Ovary (tissue), 10 donors: ENCODE measurements at places on chromosomes 3 and 15. TPM values are rescaled to one million over a fixed set of nuclear protein-coding genes. Genes with fewer than 3 reads are reported as not detected.

Gene FAM240A
- polyA plus RNA-seq = not detected

Gene CRTC3
- polyA plus RNA-seq = 43.4 TPM

Gene ERICH6
- 0.04 TPM for polyA plus RNA-seq

Gene MESP1
- 0.33 TPM for polyA plus RNA-seq

Gene INKA1
- polyA plus RNA-seq = 5.5 TPM

Gene IGSF10
- 25.4 TPM for polyA plus RNA-seq

GRCh38 chr3:98596541-98597500 lies 3.4 kb upstream of the CPOX start:
- no peak for DNase-seq

DNA sequence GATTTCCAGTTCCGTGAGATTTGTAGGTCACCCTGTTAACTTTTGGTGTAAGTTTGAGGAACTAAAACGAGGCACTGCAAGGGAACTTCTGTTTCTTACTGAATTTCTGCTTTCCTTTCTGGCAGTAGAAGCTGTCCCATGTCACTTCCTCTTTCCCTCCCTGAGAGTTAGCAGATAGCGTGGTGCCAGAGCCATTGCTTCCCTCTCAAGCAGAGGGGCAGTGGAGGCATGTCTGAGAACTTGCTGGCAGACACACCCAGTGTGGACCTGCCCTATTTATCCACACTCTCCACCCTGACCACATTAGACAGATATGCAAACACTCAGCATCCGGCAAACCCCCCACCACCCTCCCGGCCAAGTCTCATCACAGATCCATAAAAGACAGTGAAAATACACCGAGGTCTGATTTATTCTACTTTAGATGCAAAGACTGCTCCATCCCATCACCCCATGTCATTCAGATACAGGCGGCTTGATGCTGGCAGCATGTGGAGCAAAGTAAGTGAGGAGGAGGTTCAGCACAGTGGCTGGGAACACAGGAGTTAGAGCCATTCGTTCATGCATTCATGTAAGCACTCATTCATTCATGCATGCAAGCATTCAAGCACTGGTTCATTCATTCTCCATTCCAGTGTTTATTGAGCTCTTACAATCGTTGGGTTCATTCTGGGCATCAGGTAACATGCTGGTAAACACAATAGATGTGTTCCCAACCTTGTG lies 324.7 kb downstream of the SHQ1 start:
- no peak for DNase-seq

GRCh38 chr3:158395421-158395820 lies 175.6 kb upstream of the MLF1 start:
- no peak for DNase-seq

DNA sequence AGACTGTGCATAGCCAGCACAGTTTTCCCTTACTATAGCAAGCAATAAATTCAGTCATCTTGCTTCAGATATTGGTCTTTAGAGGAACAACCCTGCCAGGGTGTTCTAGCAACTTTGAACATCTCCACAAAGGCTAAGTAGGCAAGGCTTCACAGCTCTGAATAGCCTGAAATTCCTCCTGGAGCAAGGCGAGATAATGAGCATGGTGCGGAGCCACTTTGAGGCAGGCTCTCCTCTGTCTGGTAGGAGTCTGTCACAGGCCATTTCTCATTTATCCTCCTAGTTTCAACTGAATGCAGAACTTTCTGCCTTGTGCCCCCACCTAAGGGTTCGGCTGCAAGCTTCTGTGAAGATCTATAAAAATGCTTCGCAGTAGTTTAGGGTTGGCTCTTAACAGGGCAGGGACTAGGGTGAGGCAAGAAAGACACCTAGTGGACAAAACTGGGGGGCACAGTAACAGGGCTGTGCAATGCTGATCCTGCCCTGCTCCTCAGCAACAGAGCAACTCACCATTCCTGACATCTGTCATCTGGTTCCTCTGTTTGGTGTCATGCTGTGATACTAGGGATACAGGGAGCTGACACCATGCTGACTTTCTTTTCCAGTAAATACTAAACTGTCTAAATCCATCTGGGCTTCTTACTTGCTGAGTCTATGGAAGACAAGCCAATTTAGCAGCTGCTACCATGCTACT lies 16.6 kb upstream of the EHHADH start:
- no peak for DNase-seq

DNA sequence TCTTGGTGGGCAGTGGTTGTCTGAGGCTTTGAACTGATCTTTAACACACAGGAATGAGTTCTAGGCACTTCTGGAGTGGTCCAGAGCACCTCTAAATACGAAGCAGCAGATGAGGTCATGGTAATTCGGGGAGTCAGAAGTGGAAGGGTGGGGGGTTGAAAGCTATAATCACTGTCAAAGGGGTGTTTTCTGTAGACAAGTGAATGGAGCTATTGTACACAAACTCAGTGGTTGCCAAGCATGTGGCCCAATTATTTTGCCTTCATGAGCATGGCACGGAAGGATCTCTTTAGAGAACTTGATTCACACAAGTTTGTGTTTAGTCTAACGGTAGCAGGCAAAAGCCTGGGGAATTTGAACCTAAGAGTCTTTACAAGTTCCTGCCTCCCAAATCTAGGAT lies 6.3 kb downstream of the FRMD5 start:
- DNase-seq = no peak

DNA sequence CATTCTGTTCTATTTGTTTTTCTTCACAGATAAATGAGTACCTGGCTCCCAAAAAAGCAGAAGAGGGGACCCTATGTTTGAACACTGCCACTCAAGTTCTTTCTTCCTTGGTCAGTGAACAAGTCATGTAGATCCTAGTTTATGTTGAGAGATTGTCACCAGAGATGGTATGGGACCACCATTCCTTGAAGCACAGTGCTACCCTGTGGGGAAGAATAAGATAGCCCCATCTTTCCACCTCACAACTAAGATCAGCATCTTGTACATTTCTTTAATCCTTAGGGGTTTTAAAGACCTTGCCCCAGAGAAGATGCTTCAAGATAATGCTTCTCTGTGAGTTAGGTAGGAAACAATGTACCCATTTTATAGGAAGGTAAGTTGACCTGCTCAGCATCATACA lies 233.5 kb upstream of the WNT5A start:
- DNase-seq = no peak

- DNase-seq = no peak
Observed at GRCh38 chr3:170942011-170942410, 33.6 kb upstream of the EIF5A2 start.

DNA sequence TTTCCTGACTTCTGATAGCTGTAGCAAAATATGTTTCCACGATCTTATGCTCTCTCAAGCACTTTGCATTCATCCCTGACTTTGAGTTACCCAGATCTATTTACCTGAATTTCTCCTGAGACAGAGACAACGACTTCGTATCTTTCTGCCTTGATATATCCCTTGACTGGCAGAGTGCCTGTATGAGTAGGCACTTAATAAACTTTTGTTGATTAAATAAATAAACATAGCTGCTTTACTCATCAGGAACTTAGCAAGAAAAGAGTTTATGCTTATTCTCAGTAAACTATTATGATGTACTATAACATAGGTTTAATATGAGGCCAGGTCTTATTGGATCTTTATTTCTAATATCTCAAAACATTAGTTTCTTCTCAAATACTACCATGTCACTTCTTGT lies 85.6 kb upstream of the PHLDB2 start:
- no peak for DNase-seq

- no peak for DNase-seq
Observed at GRCh38 chr15:33701304-33701696, 267.0 kb upstream of the CHRM5 start.

- DNase-seq = no peak
Observed at GRCh38 chr15:68997050-68997449, 17.4 kb upstream of the NOX5 start.

DNA sequence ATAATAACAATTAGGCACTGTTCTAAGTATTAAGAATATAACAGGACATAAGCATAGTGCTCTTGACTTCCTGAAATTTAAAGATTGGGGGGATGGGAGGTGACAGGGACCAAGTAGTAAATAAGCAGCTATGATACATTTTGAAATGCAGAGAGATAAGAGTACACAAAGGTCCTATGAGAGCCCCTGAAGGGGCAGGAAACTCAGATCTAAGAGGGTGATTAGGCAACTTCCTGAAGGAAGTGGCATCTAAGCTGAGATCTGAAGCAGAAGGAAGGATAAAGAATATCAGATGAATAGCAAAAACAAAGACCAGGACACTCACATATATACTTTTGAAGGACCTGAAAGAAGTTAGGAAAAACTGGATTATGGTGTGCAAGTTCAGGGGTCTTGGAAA lies 415.2 kb upstream of the FRG2C start:
- DNase-seq = no peak

GRCh38 chr3:72559385-72559784 lies 288.9 kb downstream of the SHQ1 start:
- DNase-seq = no peak

DNA sequence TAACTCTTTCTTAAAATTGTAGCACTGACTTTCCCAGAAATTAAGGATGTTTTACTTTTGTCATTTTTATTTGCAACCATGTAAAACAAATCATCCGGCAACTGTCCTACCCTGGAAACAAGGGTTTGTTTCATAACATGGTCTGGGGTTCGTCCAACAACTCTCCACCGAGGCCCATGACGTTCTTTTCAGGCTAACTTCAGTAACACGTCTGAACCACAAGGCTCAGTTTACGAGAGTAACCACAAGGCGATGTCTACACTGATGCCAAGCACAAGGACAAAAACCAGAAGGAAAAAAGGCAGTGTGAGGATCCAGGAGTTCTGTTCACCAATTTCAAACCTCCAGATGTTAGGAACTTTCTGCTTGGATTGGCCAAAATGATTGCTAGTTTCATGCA lies 546.1 kb downstream of the NTRK3 start:
- peak; percentile 13 for DNase-seq

GRCh38 chr15:68817304-68818065 lies 3.2 kb downstream of the ANP32A start:
- peak; percentile 74 for DNase-seq

DNA sequence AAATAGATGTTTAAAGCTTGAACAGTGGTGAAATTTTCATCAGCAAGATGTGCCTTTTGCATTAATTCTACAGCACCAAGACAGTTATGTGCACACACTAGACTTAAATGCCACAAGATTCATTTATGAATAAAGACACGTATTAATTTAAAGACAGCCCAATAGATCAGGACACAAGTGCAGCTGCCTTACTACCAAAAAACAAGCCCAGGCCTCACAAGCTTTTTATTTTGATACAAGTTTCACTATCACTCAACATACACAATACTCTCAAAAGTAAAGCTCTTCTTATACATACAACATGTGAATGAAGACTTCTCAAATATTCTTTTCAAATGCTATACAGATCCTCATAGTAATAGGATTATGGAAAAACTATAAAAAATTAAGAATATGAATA lies 2.4 kb downstream of the ACAP2 start:
- no peak for DNase-seq

DNA sequence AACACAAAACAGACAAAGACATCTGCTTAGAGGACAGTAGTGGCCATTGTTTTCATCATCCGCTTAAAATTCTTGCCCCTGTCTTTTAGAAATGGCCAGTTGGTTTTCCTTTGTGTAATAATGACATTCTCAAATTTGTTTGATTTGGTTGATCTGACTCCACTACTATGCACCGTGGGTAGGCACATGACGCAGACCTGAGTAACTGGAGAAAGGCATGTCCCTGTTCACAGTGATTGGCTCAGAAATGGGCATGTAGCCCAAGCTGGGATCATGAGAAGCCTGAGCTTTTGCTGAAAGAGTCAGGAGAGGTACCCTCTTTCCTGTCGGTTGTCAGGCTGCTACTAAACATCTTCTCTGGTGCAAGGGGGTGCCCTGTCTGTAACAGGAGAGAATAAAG lies 36.6 kb upstream of the MAGI1 start:
- DNase-seq = no peak

DNA sequence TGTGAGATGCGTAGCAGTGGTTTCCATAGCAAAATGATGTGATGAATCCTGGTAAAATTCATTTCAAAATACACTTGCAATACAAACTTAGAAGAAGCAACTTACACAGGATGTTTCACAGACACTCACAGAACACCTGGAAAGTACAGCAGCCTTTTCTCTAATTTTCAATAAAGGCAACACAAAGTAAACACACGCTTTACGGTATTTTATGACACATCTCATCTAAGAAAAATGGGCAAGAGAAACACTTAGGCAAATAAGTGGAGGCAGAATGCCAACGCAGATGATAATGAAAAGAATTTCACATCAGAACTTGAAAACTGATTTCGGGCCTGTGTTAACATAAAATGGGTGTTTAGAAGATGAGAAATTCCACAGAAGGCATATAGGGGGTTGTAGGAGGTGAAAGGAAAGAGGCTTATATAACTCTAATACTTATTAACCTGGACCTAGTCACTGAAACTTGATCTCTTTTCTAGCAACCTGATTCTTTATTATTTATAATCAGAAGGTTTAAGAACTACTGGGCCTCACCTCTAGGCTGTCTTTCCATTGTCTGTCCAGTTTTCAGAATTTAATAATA lies 25.6 kb upstream of the MAP3K13 start:
- no peak for DNase-seq

GRCh38 chr15:39579487-39580116 lies 1.3 kb upstream of the THBS1 start:
- peak; percentile 67 for DNase-seq

DNA sequence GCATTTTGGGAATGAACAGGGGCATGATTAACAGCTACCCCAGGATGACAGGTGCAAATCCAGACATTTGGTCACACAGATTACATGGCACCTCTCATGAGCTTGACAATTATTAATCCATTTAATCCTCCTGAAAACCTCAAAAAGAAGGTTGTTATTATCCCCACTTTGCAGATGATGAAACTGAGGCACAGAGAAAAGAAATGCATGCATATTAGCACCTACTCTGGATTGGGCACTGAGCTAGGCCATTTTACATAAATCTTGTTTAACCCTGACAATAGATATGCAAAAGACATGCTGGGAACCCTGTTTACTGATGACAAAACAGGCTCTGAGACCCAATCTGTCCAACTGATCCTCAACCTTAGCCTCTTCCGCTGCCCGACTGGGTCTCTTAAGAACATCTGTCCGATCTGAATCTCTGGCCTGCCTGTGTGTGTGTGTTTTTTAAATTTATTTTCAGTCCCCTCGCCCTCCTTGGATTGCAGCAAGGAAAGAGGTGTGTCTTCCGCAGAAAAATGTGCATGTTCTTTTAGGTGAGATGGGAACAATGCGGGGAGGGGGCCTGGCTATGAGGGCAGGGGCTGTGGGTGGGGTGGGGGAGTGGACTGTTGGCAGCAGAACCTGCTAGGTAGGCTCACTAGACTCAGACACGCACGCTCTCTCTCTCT lies 162.5 kb downstream of the WNT7A start:
- DNase-seq = no peak

DNA sequence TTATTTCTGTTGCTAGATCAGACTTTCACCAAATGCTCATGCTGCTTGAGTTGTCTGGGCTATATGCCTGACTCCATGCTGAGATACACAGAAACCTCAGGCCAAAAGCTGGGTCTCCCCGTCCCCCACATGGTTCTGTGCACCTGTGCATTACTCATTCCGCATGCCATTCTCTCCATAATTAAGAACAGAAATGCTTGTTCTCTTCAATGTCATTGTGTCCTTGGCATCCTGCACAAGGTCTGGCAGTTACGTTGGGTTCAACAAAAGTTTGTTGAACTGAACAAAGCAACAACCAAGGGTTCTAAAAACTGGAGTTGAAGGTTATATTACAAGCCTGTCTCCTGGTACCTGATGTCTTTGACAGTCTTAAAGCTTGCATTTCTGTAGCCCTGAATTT lies 177.5 kb downstream of the FNDC3B start:
- no peak for DNase-seq
